Activated naive CD4-positive, alpha-beta T cell treated with anti-CD3 and anti-CD28 coated beads for 36 hours (primary cell): ENCODE measurements at places on chromosomes 2 and 18. TPM values are rescaled to one million over a fixed set of nuclear protein-coding genes. Genes with fewer than 3 reads are reported as not detected.

- no peak for DNase-seq
Observed at GRCh38 chr2:242054406-242054805, 184.9 kb downstream of the RTP5 start.

GRCh38 chr2:200086911-200087310, 131.5 kb downstream of the MAIP1 start:
- DNase-seq, result no peak

GRCh38 chr2:147663153-147663961, 181.5 kb upstream of the ACVR2A start:
- peak; percentile 14 for DNase-seq

DNA sequence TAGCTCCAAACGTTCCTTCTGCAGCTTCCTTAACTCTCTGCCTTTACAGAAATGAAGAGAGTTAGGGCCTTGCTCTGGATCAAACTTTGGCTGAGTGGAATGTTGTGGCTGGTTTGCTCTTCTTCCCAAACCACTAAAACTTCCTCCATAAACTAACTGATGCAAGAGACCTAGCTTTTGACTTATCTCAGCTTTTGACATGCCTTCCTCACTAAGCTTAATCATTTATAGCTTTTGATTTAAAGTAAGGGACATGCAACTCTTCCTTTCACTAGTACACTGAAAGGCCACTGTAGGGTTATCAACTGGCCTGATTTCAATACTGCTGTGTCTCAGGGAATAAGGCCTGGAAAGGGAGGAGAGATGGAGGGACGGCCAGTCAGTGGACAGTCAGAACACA, 8.3 kb downstream of the PXDN start:
- DNase-seq, result no peak

DNA sequence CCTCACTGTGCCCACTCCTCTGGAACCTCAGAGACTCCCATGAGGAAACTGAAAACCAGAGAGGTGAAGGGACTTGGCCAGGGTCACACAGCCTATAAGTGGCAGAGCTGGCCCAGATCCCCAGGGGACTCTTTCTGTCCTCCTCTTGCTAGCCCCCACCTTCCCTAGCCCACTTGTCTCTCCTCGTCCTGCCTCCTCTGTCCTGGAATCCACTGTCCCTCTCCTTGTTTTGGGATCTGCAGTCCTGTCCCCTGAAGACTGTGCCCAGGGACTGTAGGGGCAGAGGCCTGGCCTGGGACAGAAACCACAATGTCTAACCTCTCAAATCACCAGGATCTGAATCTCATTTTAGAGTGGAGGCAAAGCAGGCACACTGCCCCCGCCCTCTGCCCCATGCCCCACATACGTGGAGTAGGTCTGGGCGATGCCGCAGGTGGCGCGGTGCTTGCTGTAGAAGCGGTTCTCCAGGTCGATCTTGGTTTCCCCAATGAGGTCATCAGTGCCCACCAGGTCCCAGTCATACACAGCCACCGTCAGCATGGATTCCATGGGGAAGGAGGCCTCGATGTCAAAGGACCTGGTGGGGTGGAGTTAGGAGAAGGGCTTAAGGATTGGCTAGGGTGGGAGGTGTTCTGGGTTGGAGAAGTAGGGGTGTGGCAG, 12.5 kb downstream of the OTOF start:
- DNase-seq, result no peak

DNA sequence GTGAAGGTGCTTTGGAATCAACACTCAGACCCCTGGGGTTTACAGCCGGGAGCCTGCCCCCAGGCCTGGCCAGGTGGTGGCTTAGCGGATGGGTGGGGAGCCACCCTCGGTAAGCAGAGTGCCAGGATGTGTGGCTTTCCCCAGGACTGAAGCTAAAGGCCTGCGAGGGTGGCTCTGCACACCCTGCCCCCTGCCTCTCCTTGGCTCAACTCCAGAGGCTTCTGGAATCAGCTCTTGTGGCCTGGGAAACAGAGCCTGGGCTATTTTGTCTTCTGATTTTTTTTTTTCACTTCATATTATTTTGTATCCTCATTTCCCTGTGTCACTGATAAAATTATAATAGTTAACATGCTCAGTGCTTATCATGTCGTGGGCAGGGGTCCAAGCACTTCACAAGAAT, 79.8 kb downstream of the RHOB start:
- DNase-seq, result no peak

The CD8A gene
- 1.3 TPM for total RNA-seq

The C2orf81 gene
- 2.6 TPM for total RNA-seq
